ENCODE measurements at places on chromosomes 4 and X. TPM values are rescaled to one million over a fixed set of nuclear protein-coding genes. Genes with fewer than 3 reads are reported as not detected.

CENPI gene
- polyA plus RNA-seq = not detected

MAGIX gene
- polyA plus RNA-seq = 34.0 TPM

TRIML2 gene
- not detected for polyA plus RNA-seq

FAM47E gene
- 15.0 TPM for polyA plus RNA-seq

TCEANC gene
- polyA plus RNA-seq = 2.6 TPM

NKX6-1 gene
- polyA plus RNA-seq = not detected

EMCN gene
- 140 TPM for polyA plus RNA-seq

CCDC110 gene
- 2.2 TPM for polyA plus RNA-seq

BST1 gene
- 19.0 TPM for polyA plus RNA-seq

FAM47A gene
- polyA plus RNA-seq = not detected

UCHL1 gene
- 353 TPM for polyA plus RNA-seq

EDNRA gene
- polyA plus RNA-seq = 3.2 TPM

NOX1 gene
- not detected for polyA plus RNA-seq

MAGEA8 gene
- polyA plus RNA-seq = not detected

TMPRSS11F gene
- not detected for polyA plus RNA-seq

EMD gene
- polyA plus RNA-seq = 102 TPM

SHROOM3 gene
- polyA plus RNA-seq = 5.5 TPM

PDLIM3 gene
- 10.8 TPM for polyA plus RNA-seq

EPGN gene
- not detected for polyA plus RNA-seq

GABRE gene
- 3.3 TPM for polyA plus RNA-seq

SYTL4 gene
- 10.4 TPM for polyA plus RNA-seq

DMP1 gene
- polyA plus RNA-seq = not detected

SOWAHD gene
- 0.92 TPM for polyA plus RNA-seq

Data from kidney (tissue), 22 donors.